Stimulated activated CD4-positive, alpha-beta T cell treated with anti-CD3 and anti-CD28 coated beads, Interleukin-1b, Interleukin-23, amount 100 ng/mL, for 1 hour (primary cell): ENCODE measurements at places on chromosomes 12 and 14.

- DNase-seq = no peak
Observed at GRCh38 chr12:6934110-6934509, 6.4 kb downstream of the ATN1 start.

DNA sequence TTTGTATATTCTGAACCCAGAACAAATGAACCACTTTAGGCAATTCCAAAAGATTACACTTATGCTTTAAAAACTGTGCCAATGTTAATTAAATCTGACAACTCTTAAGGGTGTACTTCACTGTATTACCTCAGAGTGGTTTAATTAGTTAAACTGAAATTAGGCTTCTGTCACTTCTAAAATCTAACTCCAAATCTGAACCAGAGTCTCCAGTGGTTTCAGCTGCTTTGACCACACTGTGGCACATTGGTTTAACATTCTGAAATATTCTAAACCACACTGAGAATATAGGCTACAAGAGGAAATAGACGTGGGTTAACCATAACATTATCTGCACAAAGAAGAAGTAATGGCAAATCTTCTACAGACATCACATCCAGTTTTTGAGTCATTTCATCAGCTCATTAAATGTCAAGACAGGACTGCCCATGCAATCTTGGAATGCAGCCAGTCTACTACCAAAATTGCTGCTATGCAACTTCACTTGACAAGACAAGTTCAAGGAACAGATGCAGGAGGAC is 94.8 kb downstream of the LRP6 start:
- DNase-seq = no peak

GRCh38 chr14:34122081-34122480 is 171.2 kb upstream of the EGLN3 start:
- DNase-seq = no peak

DNA sequence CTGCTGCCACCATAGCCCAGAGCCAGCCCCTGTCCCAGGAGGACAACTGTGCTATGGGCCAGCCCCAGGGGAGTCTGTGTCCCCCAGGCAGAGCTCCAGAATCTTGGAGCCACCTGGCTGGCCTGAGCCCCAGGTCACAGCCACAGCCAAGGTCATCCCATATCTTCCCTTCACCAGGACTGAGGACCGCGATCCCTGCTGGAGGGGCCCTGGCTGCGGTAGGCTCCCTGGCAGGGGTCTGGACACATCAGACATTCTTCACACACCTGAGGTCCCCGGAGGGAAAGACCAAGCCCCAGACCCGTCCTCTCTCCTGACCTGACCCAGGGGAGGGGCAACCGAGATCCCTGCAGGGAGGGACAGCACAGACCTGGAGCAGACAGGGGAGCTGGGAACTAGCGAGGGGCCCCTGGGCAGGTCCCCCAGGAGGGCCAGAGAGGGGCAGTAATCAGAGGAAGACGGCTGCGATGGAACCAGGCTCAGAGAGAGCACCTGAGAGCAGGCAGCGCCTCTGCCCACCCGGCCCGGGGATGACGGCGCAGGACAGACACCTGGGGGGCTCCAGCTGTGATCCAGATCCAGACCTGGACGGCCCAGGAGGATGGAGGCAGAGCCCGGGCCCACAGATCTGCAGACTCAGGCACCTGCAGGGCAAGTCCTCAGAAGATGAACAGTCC is 103.2 kb upstream of the EIF5 start:
- DNase-seq = no peak

DNA sequence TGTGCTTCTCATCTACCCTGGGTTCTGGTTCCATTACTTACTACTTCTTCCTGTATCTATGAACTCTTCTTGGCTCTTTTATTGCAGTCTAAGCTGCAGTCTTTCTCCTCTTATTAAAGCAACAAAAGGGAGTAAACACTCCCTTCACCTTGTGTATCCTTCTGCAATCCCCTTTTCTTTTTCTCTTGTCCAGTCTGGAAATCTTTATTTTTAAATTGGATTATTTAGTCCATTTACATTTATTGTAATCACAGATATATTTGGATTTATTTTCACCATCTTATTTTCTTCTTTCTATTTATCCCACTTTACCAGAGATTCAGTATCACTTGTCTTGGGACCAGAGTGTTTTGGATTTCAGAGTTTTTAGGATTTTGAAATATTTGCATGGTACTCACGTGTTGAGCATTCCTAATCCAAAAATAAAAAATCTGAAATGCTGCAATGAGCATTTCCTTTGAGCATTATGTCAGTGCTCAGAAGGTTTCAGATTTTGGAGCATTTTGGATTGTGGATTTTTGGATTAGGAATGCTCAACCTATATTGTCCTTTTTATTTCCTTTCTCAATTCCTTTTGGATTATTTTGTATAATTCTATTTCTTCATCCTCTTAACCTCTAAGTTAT is 6.8 kb upstream of the ACVR1B start:
- DNase-seq = no peak

DNA sequence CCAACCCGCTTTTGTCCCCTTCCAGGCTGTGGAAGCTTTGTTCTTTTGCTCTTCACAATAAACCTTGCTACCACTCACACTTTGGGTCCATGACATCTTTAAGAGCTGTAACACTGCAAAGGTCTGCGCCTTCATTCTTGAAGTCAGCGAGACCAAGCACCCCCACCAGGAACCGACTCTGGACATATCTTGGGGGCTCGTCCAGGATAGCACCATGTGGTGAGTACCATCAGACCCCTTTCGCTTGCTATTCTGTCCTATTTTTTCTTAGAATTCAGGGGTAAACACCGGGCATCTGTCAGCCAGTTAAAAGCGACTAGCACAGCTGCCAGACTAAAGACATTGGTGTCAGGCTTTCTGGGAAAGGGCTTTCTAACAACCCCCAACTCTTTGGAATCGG is 137.6 kb upstream of the PPFIA2 start:
- no peak for DNase-seq

GRCh38 chr12:69701826-69702225 is 2.7 kb upstream of the BEST3 start:
- DNase-seq = no peak

DNA sequence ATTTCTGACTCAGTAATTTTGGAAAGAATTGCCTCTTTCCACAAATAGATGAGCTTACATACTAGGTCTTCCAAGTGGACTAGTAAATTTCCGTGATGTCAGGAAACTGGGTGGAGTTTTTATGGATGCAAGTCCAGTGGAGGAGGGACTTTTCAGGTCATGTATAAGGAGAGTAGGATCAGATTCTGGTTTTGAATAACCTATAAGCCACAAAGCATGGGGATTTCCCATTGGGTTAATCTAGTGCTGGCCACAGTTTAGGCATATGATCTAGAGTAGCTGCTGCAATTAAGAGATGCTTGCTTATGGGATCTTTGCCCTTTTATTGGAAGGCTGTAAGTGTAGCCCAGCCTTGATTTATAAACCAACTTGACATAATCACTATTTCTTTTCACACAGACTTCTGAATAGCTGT is 33.8 kb downstream of the STK38L start:
- DNase-seq = no peak

GRCh38 chr12:68944296-68945076 is 11.5 kb upstream of the CPM start:
- no peak for DNase-seq

DNA sequence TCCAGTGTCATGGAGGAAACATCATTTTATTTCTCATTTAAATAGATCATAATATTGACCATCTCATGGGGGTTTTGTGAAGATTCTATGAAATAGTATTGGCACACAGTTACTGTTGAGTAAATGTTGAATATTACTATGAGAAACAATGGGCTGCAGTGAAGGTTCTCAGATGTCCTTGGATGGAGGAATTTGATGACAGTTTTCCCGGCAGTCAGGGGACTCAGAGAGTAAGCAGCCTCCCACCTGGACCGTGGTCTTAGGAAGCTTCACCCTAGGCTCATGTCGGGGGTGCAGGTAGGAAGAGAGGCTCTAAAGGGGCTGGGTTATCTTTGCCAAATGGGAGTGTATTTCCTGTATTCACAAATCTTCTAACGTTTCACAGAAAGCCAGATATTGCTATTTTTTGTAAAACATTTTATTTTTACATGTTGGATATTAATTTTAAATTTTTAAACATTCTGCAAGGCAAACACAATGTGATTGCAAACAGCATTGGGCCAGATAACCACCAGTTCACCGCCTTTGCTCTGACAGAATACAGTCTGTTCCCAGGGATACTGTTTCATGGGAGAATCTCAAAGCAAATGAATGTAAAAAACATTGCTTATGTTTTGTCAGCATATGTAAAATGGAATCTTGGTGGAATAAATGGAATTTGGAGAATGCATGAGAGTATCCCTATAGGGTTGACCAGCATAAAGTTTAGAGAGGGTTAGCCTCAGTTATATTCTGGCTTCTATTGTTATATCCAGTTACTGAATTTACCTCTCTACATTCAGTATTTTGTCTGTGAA is 380.8 kb upstream of the TMEM132C start:
- no peak for DNase-seq

GRCh38 chr12:23542187-23542586 is 407.3 kb downstream of the SOX5 start:
- no peak for DNase-seq

- no peak for DNase-seq
Observed at GRCh38 chr12:60822580-60822979, 1226.8 kb downstream of the SLC16A7 start.
